ENCODE measurements at places on chromosomes 16 and 17.

GRCh38 chr16:84068041-84068440 is 25.4 kb upstream of the SLC38A8 start:
- no peak for DNase-seq

DNA sequence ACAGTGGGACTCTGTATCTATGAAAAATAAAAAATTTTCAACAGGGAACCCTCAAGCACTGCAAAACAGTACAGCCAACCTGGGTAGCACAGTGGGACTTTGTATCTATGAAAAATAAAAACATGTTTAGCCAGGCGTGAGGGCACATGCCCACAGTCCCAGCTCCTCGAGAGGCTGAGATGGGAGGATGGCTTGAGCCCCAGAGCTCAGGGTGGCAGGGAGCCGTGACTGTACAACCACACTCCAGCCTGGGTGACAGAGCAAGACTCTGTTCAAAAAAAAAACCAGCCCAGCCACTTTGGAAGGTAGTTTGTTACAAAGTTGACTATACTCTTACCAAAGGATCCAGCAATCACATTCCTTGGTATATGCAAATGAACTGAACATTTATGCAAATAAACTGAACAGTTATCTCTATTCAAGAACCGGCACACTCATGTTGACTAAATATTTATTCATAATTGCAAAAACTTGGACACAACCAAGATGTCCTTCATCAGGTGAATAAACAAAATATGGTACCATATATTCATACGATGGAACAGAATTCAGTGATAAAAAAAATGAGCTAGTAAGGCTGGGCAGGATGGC is 5.2 kb downstream of the RPH3AL start:
- DNase-seq: no peak

- DNase-seq: no peak
These were observed 149.5 kb downstream of the NTN1 start for GRCh38 chr17:9170853-9171252.

DNA sequence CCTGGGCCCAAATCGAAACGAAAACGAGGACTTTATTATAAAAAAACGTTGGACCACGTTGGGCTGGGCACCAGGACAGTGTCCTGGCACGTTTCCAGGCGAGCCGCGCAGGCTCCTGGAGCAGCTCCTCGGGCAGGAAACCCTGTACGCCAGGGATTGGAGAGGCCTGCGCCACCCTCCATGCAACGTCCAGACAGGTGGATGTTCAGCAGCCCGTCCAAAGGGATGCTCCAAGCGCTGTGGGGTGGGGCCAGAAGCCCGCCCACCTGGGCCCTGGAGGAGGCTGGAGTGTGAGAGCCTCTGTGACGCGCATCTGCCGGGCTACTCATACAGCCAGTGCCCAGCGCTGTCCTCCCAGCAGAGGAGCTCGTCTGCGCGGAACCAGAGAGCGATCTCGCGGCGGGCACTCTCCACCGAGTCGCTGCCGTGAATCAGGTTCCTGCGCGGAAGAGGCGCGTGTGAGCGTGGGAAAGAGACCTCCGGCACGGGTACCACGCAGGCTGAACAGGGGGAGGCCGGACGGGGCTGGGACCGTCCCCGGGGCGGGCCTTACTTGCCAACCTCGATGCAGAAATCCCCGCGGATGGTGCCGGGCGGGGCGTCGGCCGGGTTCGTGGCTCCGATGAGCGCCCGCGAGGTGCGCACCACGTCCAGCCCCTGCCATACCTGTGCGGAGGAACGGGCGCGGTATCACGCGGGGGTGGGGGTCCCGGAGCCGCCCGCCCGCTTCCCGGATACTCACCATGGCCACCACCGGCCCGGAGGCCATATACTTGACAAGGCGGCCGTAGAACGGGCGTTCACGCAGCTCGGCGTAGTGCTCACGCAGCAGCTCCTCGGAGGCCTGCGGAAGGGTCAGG is 785 bp downstream of the NME3 start:
- DNase-seq: peak; percentile 22

GRCh38 chr16:73572135-73572828 is 524.4 kb upstream of the ZFHX3 start:
- no peak for DNase-seq

Measured in activated T-cell treated with anti-CD3 and anti-CD28 coated beads for 1 hour (primary cell).